CD4-positive, alpha-beta T cell treated with Interleukin-6 at 100 ng/mL for 8 hours (primary cell): ENCODE measurements at places on chromosomes 11 and 22.
A peak's percentile ranks its signal among the peaks of the same experiment; 100 is the strongest.

- no peak for DNase-seq
Measured at GRCh38 chr11:105110688-105111030, 28.9 kb downstream of the CARD18 start.

- no peak for DNase-seq
Measured at GRCh38 chr11:77173494-77173893, 45.4 kb downstream of the MYO7A start.

- no peak for DNase-seq
Measured at GRCh38 chr11:93005239-93005638, 35.8 kb downstream of the MTNR1B start.

- no peak for DNase-seq
Measured at GRCh38 chr22:49436056-49436455, 391.6 kb downstream of the BRD1 start.

GRCh38 chr11:102006835-102007566 is 40.2 kb upstream of the CFAP300 start:
- no peak for DNase-seq

GRCh38 chr22:46000081-46001027 is 23.4 kb upstream of the WNT7B start:
- no peak for DNase-seq

GRCh38 chr22:39234472-39234787 is 10.4 kb downstream of the PDGFB start:
- DNase-seq, result no peak

DNA sequence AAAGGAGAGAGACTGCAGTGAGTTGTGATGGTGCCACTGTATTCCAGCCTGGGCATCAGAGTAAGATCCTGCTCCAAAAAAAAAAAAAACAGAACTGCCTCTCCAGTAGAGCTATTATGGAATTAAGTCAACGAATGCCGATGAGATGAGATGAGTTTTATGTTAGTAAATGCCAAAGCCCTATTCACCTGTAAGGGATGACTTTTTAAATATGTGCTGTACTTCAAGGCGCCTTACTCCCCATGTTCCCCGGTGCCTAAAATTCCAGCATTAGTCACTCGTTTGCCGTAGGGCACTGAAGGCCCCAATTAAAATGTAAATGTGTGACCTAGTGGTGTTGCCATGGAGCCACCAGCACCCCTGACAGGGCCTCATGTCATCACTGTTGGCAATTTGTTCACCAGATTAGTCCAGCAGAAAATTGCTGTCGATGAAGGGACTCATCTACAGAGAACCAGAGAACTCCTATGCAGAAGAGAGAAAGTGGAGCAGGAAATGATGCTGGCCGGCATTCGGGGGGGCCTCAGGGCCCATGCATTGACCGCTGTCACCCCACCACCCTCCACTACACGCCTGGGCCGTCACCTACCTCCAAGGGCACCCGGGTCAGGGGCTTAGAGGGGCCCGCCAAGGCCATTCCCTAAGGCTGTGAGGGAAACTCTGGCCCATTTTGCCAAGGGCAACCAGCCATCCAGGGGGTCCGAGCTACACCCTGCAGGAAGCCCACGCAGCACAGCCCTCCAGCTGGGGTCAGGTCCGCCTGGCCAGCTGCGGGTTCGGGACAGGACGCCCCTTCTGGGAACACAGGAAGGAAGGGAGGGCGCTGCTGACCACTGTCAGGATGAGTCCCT is 17.8 kb downstream of the LIF start:
- no peak for DNase-seq

DNA sequence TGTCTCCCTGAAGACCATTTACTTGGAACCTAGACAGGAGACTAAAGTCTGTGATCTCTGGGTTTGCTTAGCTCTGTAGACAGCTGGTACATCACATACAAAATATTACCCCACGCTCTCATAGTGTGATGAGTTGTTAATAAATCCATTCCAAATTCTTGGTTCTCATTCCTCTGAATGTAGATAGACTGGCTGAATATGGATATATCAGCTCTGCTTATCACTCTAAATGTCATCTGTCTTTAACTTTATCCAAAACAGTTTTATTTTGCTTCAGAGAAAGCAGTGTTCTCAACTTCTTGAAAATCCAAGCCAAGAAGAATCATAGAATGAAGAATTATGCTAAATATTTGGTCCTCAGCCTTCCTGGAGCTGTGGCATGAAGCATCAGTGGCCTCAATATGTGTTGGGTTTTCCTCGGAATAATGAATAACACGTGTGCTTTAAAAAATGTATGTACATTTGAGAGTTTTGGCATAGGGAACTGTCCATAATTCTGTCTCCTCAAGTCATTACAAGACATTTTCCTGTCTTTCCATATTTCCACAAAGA is 10.5 kb upstream of the LDLRAD3 start:
- DNase-seq, result no peak

GRCh38 chr22:32562401-32562800 is 87.8 kb downstream of the FBXO7 start:
- DNase-seq, result no peak

- DNase-seq, result no peak
Measured at GRCh38 chr11:61347916-61348461, 13.7 kb downstream of the CYB561A3 start.

DNA sequence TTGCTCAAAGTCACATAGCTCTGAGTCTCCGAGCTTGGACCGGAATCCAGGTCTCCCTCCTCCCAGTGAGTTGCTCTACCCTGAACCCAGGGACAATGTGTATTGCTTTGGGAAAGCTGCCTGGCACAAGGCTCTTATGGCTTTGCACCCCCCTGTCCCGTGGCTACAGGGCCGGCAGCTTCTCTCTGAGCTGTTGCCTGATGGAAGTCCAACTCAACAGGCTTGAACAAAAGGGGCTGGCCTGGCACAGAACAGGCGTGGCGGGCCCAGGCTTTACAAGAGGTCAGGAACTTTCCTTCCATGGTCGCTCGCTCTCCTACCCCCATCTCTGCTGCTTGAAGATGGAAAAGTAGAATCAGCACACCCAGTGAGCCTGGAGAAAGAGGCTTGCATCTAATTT is 34.3 kb downstream of the MYEOV start:
- no peak for DNase-seq

DNA sequence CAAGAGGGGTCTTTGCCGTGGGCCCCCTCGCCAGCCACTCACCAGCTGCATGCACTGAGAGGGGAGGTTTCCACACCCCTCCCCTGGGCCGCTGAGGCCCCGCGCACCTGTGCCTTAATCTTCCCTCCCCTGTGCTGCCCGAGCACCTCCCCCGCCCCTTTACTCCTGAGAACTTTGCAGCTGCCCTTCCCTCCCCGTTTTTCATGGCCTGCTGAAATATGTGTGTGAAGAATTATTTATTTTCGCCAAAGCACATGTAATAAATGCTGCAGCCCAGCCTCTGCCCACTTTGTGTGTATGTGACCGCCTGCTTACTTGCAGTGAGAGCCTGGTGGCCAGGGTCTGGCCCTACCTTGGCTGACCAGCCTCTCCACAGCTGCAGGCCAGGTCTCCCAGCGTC is 2.8 kb upstream of the CRACR2B start:
- DNase-seq, result no peak

GRCh38 chr11:12541583-12542151 is 132.6 kb upstream of the TEAD1 start:
- no peak for DNase-seq

DNA sequence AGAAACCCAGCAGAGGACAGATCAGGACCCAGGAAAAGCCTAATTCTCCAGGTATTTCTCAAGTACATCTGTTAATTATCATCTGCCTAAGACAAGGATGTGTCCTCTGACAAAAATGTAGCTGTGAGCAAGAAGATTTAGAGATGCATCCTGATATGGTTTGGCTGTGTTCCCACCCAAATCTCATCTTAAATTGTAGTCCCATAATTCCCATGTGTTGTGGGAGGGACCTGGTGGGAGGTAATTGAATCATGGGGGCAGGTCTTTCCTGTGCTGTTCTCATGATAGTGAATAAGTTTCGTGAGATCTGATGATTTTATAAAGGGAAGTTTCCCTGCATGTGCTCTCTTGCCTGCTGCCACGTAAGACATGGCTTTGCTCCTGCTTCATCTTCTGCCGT is 381.8 kb downstream of the BUD13 start:
- no peak for DNase-seq

- DNase-seq, result no peak
Measured at GRCh38 chr11:2307501-2308331, 5.9 kb downstream of the TSPAN32 start.

- DNase-seq, result no peak
Measured at GRCh38 chr11:2409611-2410468, 9.3 kb downstream of the TSSC4 start.

- peak; percentile 14 for DNase-seq
Measured at GRCh38 chr11:12598330-12599256, 75.6 kb upstream of the TEAD1 start.

- no peak for DNase-seq
Measured at GRCh38 chr22:45977551-45978274, 751 bp upstream of the WNT7B start.

GRCh38 chr11:46277313-46277621 is 195 bp upstream of the CREB3L1 start:
- DNase-seq, result no peak

GRCh38 chr11:86760577-86760976 is 39.8 kb upstream of the PRSS23 start:
- no peak for DNase-seq

GRCh38 chr11:35525501-35526175 is at the start of gene PAMR1:
Gene PAMR1, minus strand, starts transcription at chr11:35525616. Its CDS starts 31 bp downstream, at chr11:35525585.
- DNase-seq, result no peak

DNA sequence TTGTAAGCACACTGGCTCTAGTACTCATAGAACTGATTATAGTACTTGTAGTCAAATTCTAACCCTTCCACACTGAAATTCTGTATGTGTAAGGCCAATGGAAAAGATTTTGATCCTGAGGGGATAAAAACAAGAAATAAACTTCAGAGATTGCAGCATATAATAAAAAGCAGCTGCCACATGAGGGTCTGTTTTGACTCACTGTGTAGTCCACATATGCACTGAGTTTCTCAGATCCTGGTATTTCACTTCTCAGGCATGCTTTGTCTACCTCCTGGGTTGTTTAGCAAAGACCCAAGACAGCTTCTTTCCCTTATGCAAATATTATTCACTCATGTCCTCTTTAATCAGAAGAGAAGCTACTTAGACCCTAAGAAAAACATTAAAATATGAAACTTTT is 71.1 kb upstream of the SLC5A12 start:
- no peak for DNase-seq

DNA sequence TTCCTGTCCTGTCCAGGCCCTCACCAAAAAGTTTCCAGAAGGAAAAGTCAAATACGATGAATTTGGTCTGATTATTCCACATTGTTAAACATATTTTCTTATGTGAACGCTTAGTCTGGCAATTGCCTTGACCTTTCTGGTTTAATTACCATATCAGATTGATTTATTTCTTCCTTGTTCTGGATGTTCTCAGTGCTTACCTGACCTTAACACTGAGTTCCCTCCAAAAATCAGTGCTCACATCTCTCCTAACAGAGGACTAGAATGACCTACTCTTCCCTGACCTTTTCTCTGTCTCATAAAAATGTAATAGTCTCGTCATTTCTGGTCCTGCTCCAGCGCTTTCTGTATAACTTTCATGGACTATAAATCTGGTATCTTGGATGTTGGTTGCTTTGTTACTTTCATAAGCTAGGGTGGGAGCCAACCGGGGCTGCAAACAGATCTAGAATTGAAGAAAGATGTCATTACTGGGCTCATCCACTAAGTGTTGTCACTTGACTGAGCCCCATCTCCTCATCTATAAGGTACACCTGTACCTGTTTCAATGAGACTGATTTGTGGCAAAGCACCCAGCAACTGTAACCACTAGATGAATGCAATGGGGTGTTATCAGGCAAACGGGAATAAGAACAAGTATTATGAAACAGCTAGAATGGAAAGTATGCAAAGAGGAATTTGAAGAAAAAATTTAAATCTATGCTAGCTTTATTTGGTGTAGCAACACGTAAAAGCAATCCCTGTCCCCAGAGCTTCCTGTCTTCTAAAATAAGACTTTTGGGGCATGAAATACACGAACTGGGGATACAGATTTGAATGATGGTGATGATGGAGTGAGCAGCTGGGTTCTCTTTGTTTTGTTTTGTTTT is 2.4 kb downstream of the FADS2 start:
- no peak for DNase-seq

GRCh38 chr11:34145073-34145472 is 39.6 kb downstream of the NAT10 start:
- no peak for DNase-seq

DNA sequence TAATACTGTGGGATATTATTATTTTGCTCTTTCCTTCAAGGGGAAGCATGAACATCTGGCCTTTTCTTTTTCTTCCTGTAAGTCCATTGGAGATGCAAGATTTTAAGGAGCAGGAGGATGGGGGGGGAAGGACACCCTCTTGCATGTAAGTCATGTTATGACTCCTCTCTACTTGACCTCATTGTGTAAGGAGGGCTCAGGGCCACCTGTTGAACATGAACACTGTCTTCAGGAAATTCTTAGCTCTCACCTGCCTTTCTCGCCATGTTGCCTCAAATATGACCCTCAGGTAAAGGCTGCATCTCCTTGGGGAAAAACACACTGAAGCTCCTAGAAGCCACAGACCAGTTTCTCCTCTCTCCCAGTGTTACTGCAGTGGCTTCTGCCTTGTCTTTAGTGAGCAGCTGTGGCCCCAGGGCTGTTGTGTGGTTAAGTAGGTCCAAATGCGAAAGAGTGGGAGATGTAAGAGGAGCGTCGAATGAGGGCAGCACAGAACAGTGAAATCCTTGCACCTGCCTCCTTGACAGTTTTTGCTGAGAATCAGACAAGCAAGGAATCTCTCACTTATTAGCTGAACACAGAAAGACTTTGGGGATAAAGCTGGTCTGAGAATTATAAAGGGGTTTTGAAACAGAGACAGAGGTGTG is 1.3 kb upstream of the RAG1 start:
- DNase-seq, result no peak

DNA sequence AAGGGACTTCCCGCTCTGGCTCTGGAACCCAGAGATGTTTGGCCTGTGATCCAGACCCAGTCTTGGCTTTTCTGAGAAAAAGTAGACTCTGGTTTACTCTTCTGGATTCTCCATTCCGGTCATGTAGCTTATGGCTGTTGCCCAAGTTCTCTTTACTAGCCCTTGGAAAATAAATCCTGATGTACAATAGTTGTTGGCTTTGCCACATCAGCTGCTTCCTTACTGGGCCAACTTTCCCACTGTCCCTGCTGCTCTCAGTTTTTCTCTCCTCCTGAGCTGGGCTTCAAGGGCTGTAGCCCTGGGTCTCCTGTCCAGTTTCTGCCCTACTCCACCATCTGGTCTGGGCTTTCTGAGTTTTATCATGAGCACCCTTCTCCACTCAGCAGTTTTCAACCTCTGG is 12.5 kb downstream of the PATZ1 start:
- DNase-seq, result no peak
